NCI-H2171 treated with DMSO at 0.1 percent for 48 hours (cell line): ENCODE measurements at places on chromosomes 6 and 20.

DNA sequence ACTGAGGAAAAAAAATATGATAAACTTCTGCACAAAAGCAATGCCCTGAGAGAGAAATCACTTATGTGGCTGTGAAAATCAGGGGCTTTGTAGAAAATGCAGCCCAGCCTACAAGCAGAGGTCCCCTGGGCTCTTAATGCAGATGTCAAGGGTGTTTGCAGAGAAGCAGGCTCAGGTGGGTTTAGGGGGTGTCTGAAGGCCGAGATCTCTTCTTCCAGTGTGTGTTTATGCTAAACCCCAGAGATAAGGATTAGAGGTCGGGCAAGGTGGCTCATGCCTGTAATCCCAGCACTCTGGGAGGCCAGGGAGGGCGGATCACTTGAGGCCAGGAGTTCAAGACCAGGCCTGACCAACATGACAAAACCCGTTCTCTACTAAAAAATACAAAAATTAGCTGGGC lies 78.5 kb downstream of the TMEM242 start:
- DNase-seq: no peak

DNA sequence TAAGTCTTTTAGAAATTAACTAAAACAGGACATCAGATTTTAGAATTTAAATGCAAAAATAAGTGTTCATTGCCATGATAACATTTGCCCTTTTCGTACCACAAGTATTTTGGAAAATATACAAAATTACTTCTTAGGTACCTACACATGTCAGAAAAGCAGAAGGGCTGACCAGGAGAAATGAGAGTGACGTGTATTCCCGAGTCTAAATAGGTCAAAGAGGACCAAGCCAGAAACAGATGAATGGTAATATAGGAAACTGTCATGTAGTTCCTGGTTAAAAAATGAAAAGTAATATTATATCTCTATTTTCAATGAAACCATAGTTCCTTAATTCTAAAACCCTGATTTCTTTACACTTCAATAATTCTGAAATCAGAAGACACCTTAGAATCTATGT lies 126.2 kb downstream of the IPCEF1 start:
- DNase-seq: no peak

DNA sequence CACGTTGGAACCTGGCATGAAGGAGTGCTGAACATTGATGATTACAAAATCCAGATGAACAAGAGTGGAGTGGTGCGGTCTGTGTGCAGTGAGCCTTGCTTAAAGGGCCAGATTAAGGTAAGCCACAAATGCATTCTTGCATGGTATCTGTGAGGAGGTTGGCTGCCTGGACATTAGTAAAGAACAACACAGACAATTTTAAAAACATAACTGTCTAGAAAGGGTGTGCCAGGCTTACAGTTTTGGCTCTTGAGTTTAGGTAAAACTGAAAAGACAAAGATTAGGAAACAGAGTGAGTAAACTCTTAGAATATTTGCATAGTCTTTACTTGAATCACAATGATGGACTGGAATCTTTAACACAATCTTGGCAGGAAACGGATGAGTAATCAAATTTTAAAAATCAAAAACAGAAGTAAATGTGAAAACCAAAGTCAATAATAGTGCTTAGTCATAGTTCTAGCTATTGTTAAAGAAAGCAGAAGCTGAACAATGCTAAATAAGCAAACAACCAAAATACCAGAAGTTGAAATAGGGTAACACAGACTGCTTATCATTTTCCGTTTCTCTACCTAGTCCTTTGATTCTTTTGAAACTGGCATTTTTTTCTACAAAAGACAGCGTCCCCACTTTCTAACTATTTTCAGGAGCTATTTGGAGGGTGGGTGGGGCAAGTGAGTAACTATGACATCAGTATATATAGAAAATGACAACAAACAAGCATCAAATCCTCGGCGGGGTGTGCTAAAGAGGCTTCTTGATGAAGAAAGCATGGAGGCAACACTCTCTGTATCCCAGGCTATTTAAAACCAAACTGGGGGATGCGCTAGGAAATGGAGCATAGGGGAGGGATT lies 185.8 kb upstream of the RAB32 start:
- DNase-seq: no peak

- no peak for DNase-seq
These were observed 58.0 kb upstream of the FRMD1 start for GRCh38 chr6:168137024-168137423.
